GM03348 (cell line): ENCODE measurements at places on chromosomes 3 and 15.

DNA sequence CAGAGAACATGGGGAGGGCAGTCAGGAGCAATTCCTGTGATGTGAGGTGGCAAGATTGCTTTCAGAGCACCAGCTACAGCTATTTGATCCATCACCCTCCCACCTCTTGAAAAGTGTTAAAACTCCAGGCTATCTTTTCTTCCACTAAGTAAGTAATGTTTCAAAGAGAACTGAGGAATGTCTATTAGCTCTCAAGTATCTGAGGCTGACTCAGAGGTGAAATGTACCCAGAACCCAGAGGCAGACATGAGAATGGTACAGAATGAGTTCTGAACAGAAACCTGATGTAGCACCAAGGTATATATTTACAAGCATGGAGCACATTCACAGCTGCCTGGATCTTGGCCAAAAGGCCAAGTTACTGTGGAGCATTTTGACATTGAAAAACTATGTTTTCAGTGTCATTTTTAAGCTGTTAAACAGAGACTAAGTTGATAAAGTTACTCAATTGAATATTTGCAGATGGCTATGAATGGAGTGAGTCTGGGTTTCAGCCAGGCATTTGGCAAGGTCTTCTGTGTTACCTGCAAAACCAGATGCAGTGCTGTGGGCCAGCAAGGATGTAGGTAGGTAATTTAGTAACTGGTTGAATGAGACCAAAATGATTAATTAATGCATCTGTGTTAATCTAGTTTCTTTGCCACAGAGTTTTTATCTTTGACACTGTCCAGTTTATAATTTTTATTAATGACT is 227.7 kb upstream of the CD96 start:
- no peak for DNase-seq

DNA sequence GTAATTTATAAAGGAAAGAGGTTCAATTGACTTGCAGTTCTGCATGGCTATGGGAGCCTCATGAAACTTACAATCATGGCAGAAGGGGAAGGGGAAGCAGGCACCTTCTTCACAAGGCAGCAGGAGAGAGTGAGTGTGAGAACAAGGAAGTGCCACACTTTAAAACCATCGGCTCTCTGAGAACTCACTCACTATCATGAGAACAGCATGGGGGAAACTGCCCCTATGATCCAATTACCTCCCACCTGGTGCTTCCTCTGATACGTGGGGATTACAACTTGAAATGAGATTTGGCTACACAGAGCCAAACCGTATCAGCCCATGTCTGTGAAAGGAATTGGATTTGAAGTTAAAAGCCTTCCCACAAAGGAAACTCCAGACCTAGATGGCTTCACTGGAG is 39.1 kb downstream of the TKT start:
- no peak for DNase-seq

- DNase-seq, result no peak
Measured at GRCh38 chr3:155496206-155496605, 202.7 kb upstream of the STRIT1 start.

GRCh38 chr3:188662795-188663194 is 508.8 kb downstream of the LPP start:
- DNase-seq, result no peak

DNA sequence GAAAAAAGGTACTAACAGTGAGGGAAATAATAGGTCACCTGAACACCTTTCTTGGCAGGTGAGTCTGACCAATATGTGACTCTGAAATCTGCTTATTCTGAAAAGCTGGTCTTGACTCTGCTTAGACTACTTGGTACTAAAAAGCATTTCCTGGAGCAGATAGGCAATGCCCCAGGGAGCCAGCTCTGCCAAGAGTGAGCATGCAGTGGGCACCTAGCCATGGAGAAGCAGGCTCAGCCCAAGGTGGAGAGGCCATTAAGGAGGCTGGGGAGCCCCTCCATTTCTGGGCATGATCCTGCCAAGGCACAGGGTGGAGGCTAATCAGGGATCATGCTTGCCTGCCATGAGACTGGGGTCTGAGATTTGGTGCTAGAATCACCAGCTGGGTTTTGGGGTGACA is 1.6 kb upstream of the LTF start:
- no peak for DNase-seq

DNA sequence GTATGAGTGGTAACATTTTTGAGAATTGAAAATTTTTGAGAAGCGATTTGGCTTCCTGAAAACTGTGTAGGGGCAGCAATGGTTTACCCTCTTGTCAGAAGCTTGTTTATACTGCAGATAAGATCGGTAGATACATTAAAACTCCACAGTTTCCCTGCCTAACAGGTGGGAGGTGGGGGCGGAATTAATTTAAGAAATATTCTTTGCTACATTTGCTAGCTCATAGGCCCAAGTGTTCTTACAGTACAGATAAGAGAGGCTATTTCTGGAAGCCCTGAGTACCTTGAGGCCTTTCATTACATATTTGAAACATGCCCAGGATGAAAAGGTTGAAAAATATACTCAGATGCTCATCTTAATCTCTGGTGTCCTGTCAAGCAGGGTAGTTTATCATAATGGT is 285.5 kb downstream of the UBE2E2 start:
- DNase-seq, result no peak
